ENCODE measurements at places on chromosomes 4 and X.

GRCh38 chrX:20181598-20182329 is 40.1 kb upstream of the EIF1AX start:
- no peak for DNase-seq

DNA sequence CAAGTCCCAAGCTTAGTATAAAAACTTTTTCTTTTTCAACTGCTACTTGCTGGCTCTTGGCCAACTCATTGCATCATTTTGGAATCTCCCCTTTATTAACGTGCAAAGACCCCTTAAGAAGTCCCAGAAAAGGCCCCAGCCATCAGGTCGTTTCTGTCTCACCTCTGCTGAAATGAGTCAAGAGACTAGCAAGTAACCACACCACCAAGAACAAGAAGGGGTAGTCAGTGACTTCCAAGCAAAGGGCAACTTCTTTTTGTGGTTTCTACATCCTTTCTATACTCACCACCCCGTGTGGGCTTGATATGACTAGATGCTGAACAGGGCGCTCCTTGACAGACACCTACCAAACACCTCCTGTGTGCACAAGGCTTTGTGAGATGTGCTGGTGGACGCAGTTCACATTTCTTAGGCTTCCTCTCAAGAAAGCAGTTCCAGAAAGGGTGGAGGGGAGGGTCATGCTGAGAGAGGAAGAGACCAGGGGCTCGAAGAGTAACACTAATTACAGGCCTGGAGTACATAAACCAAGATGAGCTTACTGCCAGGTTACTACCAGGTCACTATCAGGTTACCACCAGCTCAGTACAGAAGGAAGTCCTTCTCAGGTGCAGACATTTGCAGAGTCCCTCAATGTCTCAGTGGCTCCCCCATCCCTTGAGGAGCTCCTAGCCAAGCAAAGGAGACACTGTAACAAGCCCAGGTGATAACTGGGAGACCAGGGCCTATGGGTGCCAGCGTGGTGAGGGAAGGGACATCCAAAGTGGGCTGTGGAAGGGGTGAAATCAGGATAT is 19.3 kb downstream of the JAKMIP1 start:
- no peak for DNase-seq

- no peak for DNase-seq
Measured at GRCh38 chr4:184395971-184396391, 78.4 kb downstream of the IRF2 start.

DNA sequence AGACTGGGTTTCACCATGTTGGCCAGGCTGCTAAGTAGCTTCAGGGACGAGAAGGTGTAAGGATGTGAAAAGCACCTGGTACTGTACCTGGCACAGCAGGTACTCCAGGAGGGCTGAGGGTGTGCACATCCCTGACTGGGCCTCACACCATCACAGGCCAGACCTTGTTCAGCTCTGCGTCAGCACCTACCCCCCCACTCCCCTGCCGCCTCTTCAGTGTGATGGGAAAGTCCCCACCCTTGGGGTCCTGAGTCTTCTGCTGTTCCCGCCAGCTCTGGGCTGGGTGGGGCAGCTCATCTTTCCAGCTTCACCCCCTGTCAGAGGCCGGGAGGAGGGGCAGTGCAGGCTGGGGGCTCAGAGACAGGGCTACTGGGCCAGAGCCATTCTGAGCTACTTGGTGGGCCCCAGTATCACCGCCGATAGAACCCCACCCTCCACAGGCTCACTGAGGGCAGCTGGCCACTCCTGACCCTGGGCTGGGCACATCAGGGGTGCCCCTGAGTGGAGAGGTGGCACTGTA is 6.7 kb upstream of the SH3BP2 start:
- DNase-seq = no peak

- DNase-seq = no peak
Measured at GRCh38 chr4:45353161-45353560, 626.8 kb upstream of the GNPDA2 start.

- no peak for DNase-seq
Measured at GRCh38 chr4:16154451-16154850, 70.6 kb upstream of the PROM1 start.

DNA sequence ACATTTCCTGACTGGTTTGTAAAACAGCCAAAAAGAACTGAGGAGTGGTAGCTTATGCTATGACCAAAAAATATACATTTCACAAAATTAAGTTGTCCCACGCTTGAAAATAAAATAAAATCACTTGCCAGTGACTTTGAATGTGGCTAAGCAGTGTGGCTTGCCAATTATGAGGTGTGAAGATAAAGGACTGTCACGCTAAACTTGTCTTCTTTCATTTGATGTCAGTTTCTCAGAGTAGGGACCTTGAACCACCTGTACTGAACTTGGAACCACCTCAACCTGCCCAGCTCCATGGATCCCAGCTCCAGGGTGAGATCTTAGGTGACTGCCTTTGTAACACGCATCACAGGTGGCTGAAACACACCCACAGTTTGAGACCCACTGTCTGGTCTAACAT is 113.7 kb upstream of the TBL1X start:
- DNase-seq = no peak

- no peak for DNase-seq
Measured at GRCh38 chr4:17370818-17371217, 141.1 kb downstream of the QDPR start.

DNA sequence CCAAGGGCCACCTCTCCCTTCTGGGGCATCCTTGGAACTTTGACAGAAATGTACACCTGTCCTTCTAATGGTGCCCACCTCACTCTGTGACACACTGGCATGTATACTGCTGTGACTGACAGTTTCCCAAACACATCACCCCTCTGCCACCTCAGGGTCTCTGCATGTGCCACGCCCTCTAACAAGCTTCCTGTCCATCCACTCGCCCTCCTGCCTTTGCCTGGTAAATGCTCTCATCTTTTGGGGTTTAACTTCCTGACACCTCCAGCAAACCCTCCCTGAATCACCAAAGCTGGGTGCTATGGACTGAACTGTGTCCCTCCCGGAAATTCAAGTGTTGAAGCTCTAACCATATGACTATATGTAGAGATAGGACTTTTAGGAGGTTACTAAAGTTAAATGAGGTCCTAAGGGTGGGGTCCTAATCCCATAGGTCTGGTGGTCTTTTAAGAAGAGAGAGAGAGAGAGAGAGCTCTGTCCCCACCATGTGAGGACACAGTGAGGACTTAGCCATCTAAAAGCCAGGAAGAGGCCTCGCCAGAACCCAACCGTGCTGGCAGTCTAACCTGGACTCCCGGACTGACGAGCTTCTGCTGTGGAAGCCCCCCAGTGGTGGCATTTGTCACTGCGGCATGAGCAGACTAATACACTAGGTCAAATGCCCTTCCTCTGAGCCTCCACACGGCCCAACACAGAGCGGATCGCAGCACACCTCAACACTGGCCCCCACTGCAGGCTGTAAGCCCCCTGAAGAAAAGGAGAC is 95.6 kb downstream of the AFAP1 start:
- peak; percentile 86 for DNase-seq

DNA sequence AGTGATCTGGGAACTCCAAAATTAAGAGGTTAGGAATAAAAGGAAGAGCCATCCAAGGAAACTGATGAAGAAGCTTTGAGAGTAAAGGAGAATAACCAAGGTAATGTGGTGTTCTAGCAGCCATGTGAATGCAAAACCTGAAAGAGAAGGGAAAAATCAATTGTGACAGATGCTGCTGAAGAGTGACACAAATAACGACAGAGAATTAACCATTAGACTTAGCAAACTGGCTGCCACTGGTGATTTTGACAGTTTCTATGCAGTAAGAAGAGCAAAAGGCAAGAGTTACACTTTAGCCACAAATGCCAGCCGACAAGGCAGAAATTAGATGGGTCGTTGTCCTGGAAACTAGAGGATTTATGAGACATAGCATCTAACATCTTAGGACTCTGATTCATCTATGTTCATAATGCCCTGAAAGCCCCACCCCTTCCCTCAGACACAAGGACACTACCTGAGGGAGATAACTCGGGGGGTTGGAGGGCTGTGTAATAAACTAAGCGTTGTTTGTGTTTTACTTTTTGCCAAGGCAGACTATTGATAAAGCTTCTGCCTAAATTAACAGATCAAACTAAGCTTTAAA is 13.0 kb upstream of the TMEM144 start:
- no peak for DNase-seq

DNA sequence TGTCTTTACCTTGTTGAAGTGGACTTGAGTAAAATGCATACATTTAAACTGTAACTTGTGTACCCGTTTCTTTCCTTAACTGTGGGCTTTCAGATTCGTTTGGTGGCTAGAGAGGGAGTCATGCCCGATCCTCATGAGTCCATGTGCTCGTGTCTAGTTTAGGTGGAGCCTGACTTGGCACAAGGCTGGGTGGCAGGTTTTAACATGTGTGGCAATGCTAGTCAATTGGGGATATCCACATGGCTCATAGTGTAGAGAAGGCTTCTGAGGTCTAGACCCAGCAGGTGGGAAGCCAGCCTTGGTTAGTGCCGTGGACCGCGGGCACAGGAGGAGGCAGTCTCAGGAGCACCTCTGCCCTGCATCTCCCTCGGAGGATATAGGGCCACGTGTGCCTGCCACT is 48.5 kb upstream of the CLCN4 start:
- no peak for DNase-seq

- peak; percentile 72 for DNase-seq
Measured at GRCh38 chr4:56995525-56995924, 16.8 kb downstream of the POLR2B start.

DNA sequence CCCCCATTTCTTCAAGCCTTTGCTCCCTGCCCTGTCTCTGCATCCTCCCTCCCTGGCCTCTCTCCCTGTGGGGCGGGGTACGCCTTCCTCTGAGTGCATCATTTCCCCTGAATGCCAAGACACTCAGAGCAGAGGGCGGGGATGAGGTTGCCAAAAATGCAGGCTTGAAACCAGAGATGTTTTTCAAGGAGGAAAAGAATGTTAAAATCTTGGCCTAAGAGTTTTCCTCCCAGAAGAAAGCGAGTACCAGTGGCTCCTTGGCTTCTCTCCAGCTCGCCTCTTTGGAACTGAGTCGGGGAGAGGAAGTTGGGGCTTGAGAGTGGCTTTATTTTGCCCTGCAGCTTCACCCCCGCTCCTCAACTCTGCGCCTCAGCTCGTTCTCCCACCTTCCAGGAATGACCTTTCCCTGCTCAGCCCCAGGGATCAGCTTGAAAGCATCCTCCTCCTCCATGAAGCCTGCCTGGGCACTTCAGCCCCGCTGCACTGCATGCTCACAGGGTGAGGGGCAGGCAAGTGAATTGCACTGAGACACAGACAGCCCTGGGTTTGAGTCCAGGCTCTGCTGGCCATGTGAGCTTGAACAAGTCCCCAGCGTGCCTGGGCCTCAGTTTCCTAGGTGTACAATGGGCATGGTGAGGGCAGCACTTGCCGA is 57.5 kb upstream of the SORCS2 start:
- DNase-seq = peak; percentile 86

DNA sequence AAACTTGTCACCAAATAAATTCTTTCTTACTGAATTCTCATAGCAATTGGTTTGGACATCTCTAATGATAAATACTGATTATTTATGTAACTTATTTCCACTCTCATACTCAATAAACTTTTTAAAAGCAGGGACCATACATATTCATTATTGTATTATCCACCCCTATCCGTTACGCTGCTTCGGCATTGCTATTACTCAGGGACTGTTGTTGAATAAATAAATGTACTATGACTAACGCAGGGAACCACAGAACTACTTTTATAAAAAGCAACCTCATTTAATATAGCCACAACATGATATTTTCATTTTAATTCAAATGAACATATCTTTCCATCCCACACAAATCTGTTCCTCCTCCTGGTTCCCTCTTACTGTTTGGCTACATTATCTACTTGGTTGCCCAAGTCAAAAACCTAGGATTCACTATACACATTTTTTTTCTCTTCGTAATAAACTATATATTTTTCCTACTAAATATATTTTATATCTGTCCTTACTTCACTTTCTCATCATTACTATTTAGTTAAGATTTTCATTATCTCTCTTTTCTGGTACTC is 14.9 kb upstream of the ANKRD50 start:
- DNase-seq = no peak

DNA sequence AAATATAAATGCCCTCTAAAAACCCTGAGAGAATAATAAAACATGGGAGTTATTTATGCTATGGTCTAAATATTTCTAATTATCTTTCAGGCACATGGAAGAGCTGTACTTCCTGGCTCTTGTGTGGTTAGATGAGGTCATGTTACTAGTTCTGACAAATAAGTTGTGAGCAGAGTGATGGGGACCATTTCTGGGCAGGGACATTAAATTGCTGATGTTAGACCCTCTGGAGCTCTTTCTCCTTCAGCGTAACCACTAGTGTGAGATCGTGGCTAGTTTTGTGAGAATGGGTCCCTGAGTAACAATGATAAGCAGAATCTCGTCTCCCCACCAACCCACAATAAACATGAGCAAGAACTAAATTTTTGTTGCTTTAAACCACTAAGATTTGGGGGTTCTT is 108.0 kb downstream of the MAML3 start:
- DNase-seq = no peak

GRCh38 chr4:76147454-76148141 is 599 bp downstream of the NUP54 start:
- no peak for DNase-seq

DNA sequence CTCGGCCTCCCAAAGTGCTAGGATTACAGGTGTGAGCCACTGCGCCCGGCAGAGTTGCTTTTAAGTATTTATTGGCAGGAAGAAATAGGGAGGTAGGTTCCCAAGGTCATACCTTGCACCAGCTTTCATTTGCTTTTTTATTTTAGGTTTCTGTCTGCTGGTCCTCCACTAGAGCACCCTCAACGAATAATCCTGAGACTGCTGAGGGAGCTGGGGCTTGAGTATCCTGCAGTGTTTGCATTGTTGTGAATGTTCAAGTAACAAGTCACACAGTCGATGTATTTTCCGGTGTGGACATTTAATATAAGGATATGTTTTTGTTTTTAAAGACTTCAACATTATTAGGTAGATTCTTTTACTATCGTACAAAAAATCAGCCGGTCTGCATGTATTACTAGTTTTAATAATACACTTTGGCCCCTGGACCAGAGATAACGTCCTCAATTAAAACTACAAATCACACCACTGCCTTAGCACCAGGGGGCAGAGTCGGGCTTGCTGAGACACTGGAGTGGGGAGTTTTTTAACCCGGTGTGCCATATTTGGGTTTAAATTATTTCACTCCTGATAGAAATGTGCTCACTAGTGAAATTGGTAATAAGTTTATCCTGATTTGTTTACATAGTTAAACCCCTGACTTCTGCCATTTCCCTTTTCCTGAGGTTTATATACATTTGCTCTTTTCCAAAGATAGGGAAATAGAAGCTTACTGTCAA is 11.6 kb downstream of the SMIM20 start:
- DNase-seq = no peak

DNA sequence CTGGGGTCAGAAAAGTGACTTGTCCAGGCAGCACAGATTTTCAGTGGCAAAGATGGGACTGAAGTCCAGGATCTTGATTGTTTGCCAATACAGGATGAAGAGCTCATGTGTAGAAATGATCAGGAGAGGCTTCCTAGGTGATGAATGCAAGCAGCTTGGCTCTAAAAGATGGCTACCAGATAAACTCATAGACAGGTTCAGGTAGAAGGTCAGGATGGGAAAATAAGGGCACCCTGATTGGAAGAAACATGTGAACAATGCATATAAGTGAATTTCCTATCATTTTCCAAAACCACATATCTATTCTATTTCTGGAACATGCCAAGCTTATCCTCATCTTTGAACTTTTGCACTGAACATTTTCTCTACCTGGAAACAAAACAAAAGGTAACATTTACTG is 87.7 kb downstream of the FAM13A start:
- DNase-seq = no peak
